ENCODE measurements at places on chromosomes 16 and 17.

- DNase-seq: no peak
Observed at GRCh38 chr17:77209330-77209748, 68.6 kb downstream of the SEC14L1 start.

GRCh38 chr16:77599793-77600415 is 122.4 kb upstream of the NUDT7 start:
- peak; percentile 17 for DNase-seq

- DNase-seq: no peak
Observed at GRCh38 chr16:50024207-50024606, 818 bp upstream of the CNEP1R1 start.

GRCh38 chr17:37220607-37220953 is 155.2 kb upstream of the C17orf78 start:
- DNase-seq: peak; percentile 64

DNA sequence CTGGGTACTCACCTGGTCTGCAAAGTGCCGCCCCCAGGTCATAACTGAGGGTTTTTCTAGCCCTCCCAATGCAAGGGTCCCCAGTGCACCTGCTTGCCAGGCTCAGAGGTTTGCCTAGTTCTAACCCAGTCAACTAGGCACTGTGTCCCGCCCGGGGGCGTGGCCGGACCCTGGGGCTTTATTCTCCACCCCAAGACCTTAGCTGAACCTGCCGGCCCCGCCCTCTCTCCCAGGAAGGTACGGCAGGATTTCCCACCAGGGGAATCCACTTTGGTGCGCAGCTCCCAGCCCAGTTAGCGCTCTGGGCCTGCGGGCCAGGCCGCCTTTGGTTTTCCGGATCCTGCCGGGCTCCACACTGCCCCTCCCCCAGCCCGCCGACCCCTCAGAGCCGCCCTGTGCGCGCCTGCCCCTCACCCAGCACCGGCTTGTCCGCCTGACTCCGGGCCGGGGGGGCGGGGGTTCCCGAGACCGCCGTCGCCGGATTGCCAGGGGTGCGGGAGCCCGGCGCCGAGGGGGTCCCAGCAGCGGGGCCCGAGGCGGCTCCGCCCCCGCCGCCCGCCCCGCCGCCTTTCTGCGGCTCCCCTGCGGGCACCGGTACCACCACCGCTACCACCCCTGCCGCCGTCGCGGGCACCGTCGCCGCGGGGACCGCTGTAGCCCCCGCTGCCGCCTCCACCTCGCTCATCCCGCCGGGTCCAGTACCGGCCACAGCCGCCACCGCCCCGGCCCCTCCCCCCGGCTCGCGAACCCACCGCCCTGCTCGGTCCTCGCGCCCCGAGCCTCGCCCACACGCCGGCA is 424 bp downstream of the YBX2 start:
- DNase-seq: peak; percentile 17

GRCh38 chr17:43810823-43811222 is 22.1 kb downstream of the MPP3 start:
- DNase-seq: no peak

DNA sequence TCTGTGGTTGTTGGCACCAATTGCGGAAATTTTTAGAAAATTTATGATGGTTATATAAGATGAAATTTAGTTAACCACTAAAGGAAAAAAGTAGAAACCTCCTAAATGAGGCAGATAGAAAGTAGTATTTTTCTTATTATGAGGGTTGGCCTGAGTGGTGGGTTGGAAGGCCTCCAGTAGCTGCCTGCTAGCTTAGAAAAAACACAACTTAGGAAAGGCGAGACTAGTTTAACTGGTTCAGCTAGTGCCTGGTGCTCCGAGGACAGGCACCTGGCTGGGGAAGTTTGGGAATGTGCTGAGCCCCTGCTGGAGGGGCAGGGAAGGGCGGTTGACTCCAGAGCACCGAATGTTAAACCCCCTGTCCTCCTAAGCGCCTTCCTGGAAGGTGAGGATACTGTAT is 19.9 kb downstream of the LDHD start:
- DNase-seq: peak; percentile 54

DNA sequence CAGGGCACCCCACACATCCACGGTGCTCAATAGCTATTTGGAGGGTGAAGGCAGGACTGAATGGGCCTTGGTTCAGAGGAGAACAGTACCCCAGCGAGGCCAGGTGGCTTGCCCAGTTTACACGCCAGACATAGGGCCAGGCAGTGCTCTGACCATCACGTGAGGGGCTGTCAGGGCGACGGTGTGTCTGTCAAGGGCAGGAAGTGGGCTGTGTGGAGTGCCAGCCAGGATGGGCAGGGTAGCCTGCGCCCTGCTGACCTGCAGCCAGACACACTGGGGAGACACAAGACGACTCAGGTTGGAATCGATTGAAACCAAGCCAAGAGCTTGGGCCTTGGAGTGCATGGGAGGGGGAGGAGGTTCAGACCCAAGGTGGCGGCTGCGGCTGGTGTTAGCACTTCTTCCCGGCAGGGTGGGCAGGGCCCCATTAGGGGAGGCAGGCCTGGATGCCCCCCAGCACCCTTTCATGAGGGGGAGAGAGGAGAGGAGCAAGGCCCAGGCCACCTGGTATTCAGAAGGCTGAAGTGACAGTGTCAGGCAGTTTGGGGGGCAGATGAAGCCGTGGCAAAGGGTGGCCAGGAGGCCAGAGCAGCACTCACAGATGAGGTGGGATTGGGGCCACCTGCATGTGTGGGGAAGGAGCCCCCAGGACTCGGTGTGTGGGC is 68.2 kb downstream of the SREBF1 start:
- no peak for DNase-seq

GRCh38 chr17:72187556-72187955 is 66.7 kb downstream of the SOX9 start:
- DNase-seq: no peak

- DNase-seq: no peak
Observed at GRCh38 chr16:19751478-19752385, 33.7 kb downstream of the IQCK start.

DNA sequence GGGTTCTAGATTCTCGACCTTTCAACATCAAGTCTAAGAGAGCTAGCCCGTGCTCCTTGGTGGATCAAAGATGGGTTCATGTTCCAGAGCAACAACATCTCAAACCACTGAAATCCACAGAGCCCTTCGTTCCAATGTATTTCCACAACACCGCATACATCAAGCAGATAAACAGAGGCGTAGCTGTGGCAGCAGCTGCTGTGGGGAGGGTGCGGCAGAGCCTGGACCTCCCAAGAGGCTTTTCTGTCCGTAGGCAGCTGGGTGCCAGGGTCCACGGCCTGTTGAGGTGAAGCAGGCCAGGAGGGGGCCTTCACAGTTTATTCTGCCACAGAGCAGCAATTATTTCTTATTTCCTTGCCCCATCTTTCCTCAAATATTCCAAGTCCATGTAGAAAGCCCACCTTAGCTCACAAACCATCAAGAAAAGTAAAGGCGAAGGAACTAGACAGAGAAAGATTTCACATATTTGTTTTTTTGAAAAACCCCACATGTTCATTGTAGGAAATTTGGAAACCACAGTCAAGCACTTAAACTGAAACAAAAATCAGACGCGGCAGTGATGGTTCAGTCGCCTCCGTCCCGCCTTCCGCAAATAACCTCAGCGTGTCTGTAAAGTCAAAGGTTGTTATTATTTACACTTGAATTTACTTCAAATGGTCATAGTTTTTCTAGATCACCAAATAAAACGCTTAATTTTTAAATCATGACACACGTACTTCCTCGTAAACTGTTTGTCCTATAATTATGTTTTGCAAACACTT is 144.6 kb upstream of the FOXF1 start:
- DNase-seq: no peak

GRCh38 chr16:8594149-8594666 is 3.9 kb upstream of the TMEM114 start:
- DNase-seq: peak; percentile 25

Measured in hematopoietic multipotent progenitor cell (in vitro differentiated cells).